Renal cortex interstitium (tissue), 15 donors: ENCODE measurements at places on chromosomes 3 and 15.

GRCh38 chr3:46695177-46695961 lies 1.9 kb upstream of the ALS2CL start:
- DNase-seq, result no peak

GRCh38 chr15:57727031-57727430 lies 20.5 kb downstream of the POLR2M start:
- no peak for DNase-seq

DNA sequence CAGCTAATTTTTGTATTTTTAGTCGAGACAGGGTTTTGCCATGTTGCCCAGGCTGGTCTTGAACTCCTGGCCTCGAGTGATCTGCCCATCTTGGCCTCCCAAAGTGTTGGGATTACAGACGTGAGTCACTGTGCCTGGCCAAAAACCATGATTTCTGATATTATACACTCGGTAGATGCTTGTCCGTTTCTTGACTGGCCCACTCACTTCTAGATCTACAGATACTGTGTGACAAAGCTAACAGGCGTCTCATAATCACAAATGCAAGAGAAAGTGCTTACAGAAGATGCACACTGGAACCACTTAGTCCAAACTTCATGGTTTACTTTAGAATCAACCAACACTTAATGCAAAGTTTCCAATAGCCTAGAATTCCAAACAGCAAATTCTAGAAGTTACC lies 8.4 kb downstream of the PROK2 start:
- DNase-seq, result no peak

DNA sequence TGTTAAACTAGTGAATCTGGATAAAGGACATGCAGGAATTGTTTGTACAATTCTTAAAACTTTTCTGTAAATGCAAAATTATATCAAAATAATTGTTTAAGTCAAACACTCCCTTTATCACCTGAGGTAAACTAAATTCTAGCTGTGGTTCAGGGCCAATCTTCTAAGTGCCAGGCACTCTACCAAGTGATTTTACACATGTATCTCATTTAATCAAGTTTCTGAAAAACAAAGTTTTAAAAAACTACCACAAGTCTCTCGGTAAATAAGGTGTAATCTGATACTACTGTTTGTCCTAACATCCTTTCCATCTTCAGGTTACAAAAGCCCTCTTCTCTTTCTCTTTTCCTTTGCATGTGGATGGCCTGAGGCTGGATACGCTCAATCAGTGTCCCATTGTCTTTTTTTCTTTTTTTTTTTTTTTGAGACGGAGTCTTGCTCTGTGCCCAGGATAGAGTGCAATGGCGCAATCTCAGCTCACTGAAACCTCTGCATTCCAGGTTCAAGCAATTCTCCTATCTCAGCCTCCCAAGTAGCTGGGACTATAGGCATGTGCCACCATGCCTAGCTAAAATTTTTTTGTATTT lies 19.3 kb downstream of the IFT80 start:
- no peak for DNase-seq

GRCh38 chr3:22585911-22586310 lies 617.2 kb upstream of the UBE2E2 start:
- no peak for DNase-seq

DNA sequence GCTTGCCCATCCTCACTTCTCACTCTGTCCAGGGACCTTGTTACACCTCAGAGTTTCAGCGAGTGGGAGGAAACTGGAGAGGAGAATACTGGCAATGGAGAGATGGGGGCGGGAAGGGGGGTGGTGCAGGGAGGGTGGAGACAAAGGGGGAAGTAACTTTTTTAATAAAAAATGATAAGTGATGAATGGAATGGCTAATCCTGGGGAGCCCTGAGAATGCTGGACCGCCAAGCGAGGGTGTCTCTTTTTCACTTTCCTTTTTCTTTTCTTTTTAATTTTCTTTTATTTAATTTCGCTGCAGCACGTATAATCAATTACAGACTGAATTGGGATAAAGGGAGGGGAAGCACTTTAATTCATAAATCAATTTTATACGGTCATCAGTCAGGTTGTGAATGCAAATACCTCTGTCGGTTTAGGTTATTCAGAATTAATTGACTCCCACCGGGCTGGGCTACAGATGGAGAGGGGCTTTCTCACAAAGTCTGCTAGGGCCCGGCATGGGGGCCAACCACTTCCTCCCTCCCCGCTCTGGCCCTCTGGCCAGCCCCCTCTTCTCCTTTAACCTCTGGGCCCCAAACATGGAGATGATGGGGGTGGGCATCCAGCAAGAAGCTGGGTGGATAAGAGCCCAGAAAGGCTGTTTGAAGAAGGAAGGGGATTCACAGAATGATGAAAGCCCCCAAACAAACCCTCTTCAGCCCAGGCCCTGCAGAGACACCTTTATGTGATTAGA lies 106.8 kb upstream of the BOC start:
- DNase-seq, result no peak

- no peak for DNase-seq
Measured at GRCh38 chr3:133568294-133569014, 5.0 kb upstream of the CDV3 start.

GRCh38 chr3:193732391-193732790 lies 139.4 kb downstream of the OPA1 start:
- no peak for DNase-seq

DNA sequence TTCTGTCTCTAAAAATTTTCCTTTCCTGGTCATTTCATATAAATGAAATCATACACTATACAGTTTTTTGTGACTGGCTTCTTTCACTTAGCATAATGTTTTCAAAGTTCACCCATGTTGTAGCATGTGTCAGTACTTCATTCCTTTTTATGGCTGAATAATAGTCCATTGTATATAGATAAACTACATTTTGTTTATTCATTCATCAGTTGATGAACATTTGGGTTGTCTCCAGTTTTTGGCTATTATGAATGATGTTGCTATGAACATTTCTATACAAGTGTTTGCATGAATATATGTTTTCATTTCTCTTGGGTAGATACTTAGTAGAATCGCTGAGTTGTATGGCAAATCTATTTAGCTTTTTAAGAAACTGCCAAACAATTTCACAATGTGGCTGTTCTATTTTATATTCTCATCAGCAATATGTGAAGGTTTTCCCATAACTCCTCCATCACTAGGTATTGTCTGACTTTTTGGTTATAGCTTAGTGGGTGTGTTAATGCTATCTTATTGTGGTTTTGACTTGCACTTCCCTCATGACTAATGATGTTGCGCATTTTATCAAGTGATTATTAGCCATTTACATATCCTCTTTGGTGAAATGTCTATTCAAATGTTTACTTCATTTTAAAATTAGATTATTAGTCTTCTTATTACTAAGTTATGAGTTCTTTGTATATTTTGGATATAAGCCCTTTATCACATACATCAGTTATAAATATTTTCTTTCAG lies 21.7 kb upstream of the AP4E1 start:
- DNase-seq, result no peak

- DNase-seq, result no peak
Measured at GRCh38 chr3:157388976-157389375, 47.7 kb upstream of the PTX3 start.

DNA sequence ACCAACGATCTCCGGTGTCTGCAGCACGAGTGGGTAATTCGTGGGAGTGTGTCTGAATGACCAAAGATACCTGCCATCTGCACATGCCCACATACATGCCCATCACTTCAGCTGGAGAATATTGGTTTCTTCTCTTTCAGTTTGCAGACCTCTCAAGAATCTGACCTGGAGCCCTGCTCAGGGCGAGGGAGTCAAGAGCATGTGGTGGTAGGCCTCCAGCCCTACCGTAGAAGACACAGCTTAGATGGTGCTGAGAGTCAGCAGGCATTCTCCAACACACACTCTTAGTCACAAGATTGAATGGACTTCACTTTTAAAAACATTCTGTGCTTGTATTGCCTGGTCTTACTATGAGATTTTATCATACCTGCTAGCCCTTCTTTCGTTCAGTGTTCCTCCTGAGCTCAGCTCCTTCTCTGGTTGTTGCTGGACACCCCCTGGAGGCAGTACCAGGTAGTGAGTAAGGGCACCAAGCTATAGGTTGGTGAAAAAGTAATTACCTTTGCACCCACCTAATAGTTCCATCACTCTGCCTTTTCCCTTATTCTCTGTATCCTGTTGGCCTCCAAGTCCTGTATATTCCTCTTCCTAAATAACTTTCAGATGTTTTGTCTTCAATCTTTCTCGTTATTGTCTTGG lies 252.0 kb downstream of the CACNA2D3 start:
- DNase-seq, result no peak

DNA sequence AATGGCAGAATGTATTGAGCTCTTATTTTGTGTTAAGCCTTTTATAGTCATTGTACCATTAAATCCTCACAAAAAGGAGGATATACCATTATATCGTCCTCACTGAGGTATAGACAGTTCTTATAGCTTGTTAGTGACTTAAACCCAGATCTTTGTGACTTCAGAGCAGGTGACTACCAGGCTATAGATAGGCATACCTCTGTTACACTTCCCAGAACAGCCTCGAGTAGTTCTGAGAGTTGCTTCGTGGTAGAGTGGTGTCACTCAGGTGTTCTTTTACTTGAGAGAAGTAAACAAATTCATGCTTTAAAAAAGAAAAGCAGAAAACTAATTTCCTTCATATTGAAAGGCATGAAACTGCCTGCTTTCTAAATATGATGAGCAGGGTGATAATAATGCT lies 59.9 kb downstream of the SEC22A start:
- DNase-seq, result no peak

DNA sequence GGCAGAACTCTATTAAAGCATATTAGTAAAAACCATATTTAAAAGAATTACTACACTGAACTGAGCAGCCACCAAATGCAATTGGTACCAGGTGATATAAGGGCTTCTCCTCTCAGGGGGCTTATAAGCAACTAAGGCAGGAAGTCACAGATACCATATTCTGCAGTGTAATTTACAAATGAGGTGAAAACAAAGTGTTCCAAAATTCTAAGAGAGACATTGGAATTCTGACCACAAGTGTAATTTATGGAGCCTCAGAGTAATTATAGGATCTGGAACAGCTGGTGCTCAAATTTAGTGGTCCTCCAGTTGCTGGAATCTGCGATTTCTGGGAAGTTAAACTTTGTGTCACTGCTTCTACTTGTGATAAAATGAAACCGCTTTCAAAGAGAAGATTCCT lies 3.1 kb upstream of the NR1I2 start:
- DNase-seq, result no peak

- no peak for DNase-seq
Measured at GRCh38 chr3:113153499-113154107, 57.8 kb upstream of the BOC start.

- DNase-seq, result no peak
Measured at GRCh38 chr15:69734699-69735098, 282.1 kb downstream of the RPLP1 start.
